ENCODE measurements at places on chromosomes 16 and 17.

- no peak for DNase-seq
Measured at GRCh38 chr17:67821871-67822367, 3.4 kb upstream of the BPTF start.

GRCh38 chr17:74749279-74750038, 1.0 kb downstream of the NHERF1 start:
- DNase-seq = no peak

GRCh38 chr17:10984220-10984619, 146.3 kb upstream of the PIRT start:
- no peak for DNase-seq

GRCh38 chr17:9702914-9703780, 57.8 kb downstream of the USP43 start:
- no peak for DNase-seq

GRCh38 chr17:4942760-4943508, 2.9 kb downstream of the RNF167 start:
- no peak for DNase-seq

GRCh38 chr17:9976283-9977179, 71.5 kb upstream of the RCVRN start:
- DNase-seq = no peak

DNA sequence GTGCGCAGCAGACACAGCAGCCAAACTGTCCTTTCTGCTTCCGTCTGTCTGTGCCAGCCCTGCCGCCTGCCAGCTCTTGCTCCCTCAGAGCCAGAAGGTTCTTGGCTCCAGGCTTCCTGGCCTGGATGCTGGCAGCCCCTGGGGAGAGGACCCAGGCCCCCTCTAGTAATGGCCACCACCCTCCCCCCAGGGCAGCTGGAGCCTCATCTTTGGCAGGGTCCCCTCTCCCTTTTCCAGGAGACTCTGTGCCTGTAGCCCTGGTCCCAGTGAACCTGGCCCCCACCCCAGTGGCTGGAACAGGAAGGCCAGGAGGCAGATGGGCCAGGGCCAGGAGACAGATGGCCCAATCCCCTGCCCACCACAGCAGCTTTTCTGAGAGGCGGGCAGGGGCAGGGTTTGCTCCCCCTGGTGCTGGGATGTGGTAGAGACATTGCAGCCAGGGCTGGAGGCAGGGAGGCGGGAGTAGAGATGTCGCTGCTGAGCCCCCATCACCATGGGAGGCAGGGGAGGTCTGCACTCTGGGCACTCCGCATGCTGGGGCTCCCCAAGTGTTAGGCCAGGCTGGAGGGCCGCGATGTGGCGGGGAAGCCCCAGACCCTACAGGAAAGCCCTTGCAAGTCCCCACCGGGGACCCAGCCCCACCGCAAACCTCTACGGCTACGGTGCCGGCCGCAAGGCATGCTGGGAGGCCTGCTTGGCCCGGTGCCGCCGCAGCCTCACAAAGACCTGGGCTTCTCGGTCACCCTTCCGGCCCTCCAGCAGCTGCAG, 16.7 kb downstream of the UNC13D start:
- DNase-seq = peak; percentile 43

DNA sequence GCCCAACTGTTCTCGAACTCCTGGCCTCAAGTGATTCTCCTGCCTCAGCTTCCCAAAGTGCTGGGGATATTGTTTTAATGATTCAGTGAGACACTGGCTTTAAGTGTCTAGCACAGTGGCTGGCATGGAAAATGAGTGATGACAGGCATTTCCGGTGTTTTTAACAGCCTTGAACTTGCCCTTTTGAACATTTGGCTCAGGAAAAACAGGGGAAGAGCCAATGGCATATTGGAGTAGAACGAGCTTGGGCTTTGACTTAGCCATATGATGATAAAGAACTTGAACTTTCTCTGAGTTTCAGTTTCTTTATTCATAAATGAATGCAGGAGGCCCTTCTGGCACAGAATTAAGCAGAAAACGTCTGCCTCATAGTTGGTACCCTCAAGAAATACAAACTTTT, 145.0 kb upstream of the HS3ST4 start:
- no peak for DNase-seq

GRCh38 chr17:65446838-65447526, 114.5 kb downstream of the AXIN2 start:
- DNase-seq = no peak

GRCh38 chr16:101586-101985, 23.6 kb downstream of the MPG start:
- no peak for DNase-seq

DNA sequence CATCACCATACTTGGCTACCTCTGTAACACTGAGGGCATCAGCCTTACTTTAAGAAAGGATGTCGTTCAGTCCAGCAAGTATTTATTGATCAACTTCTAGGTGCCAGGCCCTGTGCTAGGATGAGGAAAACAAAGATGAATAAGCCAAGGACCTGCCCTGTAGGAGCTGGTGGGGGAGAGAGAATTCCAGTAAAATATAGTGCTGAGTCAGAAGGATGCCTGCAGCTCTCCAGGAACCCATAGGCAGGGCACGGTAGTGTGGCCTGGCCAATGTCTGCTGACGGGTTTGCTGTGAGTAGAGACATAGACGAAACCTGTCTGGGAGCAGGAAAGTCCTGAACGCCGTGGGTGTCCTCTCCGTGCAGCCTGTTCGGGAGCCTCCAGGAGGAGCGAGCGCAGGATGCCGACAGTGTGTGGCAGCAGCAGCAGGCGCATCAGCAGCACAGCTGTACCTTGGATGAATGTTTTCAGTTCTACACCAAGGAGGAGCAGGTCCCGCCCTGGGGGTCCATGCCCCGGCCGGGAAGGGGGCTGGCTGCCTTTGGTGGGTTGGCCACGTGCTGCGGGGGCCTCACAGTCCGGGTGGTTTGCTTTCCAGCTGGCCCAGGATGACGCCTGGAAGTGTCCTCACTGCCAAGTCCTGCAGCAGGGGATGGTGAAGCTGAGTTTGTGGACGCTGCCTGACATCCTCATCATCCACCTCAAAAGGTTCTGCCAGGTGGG, 55.6 kb downstream of the USP43 start:
- no peak for DNase-seq

DNA sequence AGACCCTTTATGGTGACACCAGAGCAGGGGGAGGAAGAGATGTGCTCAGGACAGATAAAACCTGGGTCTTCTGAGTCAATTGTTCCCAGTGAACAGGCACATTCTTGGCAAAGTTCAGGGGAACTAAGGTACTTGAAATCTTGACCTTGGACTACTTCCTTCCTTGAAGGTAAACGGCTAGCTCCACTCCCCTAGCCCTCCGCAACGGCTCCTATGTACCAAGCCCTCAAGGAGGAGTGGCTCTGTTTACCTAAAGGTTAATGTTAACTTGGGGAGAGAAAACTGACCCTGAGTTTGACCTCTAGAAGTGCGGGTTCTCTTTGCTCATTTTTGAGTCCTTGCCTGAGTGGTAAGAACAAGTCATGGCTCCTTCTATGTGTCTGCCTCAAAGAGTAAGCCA, 7.8 kb downstream of the TTLL6 start:
- no peak for DNase-seq

DNA sequence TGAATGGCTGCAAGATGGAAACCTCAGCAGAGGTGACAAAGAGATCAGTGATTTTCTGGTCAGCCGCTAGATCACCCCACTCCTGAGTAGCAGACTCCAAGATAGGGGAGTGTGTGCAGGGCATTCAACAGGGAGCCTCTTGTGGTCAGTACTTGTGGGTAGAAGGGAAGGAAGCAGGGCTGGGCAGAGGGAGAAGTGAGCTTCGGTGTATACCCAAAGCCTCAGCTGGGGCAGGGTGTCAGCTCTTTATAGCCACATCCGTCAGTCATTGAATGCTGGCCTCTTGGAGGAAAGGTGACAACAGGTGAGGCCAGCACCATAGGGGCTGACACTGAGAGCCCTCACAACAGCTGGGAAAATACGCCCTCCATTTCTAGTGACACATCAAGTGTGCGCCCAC, 2.2 kb upstream of the SLC12A3 start:
- no peak for DNase-seq

GRCh38 chr16:14300705-14301168, 229.6 kb downstream of the MRTFB start:
- no peak for DNase-seq

- DNase-seq = no peak
Measured at GRCh38 chr17:82345151-82345976, 11.8 kb upstream of the SECTM1 start.

- no peak for DNase-seq
Measured at GRCh38 chr16:15765880-15766279, 90.9 kb downstream of the MYH11 start.

GRCh38 chr17:31388351-31388750, 3.1 kb upstream of the RAB11FIP4 start:
- no peak for DNase-seq

DNA sequence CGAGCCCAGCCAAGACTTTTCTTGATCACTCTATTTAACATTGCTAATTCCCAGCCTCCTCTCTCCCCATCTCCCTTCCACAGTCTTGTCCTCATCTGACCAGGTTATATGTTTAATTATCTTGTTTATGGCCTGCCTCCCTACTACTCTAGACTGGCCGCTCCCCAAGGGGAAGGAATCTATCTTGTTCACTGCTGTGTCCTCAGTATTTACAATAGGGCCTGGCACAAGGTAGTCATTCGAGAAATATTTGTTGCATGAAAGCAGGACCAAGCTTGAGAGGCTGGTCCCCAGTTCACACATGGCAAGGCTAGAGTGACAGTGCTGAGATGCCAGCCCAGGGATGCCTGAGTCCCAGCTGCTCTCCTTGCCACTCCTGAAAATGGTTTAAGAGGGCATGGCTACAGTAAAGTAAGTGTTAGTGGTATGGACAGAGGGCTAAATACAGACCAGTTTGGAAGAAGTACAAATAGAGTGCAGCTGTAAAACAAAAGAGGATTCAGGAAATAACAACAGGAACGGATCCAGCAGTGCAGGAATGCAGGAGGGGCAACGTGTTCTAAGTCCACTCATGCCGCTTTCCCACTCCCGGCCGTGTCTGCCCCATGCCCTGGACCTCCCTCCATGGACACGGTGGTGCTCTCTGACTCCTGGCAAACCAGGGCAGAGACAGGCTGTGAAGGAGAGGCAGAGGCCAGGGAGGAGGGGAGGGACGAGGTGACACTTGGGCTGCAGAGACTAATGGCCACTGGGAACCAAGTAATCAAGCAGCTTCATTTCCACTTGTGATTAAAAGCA, 65.6 kb downstream of the TOM1L2 start:
- no peak for DNase-seq

GRCh38 chr17:8186787-8187516, 3.0 kb downstream of the BORCS6 start:
- peak; percentile 99 for DNase-seq

- no peak for DNase-seq
Measured at GRCh38 chr17:60077226-60077625, 1.5 kb downstream of the HEATR6 start.

- no peak for DNase-seq
Measured at GRCh38 chr17:13640551-13640950, 38.8 kb upstream of the HS3ST3A1 start.

GRCh38 chr17:39738983-39739884, 1.5 kb downstream of the GRB7 start:
- DNase-seq = no peak

DNA sequence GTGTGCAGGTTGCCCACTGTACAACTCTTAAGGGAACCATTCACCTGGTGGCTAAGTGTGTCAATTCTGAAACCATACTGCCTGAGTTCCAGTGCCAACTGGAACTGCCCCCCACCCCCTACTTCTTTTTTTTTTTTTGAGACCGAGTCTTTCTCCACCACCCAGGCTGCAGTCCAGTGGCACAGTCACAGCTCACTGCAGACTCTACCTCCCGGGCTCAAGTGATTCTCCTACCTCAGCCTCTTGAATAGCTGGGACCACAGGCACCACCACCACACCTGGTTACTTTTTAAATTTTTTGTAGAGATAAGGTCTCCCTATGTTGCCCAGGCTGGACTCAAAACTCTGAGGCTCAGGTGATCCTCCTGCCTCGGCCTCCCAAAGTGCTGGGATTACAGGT, 40.4 kb upstream of the DHX8 start:
- no peak for DNase-seq

DNA sequence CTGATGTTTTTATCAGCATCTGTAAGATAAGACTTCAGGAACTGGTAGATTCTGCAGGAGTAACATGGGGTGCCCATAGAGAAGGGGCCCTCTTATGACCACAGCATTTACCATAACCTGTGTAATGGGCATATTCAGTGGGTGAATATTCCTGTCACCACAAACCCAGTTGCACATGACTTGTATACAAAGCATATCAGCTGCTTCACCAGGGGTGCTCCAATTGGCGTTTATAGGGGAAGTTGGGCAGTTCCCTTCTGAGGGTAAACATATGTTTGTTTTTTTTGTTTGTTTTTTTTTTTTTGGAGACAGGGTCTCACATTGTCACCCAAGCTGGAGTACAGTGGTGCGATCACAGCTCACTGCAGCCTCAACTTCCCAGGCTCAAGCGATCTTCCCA, 11.5 kb upstream of the ZG16 start:
- DNase-seq = no peak

DNA sequence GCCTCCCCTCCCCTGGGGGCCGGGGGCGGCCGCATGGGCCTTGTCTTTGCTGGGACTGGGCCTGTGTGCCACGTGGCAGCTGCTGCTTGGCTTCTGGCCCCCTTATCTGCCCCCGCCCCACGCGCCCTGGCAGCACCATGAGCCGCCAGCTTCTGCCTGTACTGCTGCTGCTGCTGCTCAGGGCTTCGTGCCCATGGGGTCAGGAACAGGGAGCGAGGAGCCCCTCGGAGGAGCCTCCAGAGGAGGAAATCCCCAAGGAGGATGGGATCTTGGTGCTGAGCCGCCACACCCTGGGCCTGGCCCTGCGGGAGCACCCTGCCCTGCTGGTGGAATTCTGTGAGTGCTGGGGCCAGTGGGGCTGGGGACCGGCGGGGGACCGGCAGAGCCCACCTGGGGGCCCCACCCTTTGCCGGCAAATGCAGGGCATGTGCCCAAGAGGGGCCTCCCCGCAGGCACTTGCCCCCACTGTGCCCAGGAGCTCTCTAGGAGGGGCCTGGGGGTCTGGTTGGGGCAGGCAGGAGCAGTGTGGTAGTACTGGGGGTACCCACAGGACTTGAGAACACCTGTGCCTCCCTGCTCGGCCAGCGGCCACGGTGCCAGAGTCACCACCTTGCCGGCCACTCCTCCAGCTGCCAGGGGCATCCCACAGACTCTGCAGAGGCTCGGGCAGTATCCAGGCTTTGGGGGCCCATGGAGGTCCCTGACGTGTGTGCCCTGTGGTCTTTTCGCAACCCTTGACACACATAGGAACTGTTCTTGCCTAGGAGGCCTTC, at the start of gene PDIA2:
TSS of gene PDIA2 (plus strand) at position 132 of the 773 bp plus-strand sequence. CDS start at position 138, 6 bp downstream.
- no peak for DNase-seq

DNA sequence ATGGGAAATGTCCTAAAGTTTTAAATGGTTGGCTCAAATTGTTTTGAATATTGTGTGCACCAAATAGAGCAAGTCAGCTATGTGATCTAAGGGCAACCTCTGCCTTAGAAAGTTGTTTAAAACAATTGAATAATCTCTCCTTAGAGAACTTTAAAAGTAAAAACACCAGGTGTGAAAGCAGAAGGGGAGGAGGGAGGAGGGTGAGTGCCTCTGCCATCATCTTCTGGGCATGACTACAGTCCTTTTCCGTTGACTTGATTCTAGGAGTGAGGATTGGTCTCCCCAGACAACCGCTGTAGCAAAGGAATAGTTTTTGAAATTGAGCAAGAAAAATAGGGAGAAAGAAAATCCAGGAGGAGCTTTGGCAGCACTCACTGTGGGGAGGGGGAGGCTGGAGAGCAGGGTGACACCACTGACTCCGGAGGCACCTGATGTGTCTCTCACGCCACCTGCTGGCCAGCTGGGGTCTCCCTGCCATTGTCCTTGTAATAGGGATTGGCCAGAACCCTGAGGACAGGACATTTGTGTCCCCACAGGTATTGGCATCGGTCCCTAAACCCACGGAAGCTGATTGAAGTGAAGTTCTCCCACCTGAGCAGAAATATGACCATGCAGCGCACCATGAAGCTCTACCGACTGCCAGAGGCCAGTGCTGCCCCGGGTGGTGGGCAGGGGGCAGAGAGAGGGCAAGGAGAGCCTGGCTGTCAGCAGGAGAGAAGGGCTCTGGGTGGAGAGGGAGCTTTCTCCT, 33.3 kb downstream of the PLCD3 start:
- DNase-seq = peak; percentile 50
